CD4-positive, alpha-beta T cell treated with Interferon gamma for 1 hour (primary cell): ENCODE measurements at places on chromosomes 4 and X.

- no peak for DNase-seq
Measured at GRCh38 chr4:71545168-71545567, 206.3 kb downstream of the SLC4A4 start.

GRCh38 chrX:134721766-134722532 lies 63.7 kb upstream of the PLAC1 start:
- no peak for DNase-seq

DNA sequence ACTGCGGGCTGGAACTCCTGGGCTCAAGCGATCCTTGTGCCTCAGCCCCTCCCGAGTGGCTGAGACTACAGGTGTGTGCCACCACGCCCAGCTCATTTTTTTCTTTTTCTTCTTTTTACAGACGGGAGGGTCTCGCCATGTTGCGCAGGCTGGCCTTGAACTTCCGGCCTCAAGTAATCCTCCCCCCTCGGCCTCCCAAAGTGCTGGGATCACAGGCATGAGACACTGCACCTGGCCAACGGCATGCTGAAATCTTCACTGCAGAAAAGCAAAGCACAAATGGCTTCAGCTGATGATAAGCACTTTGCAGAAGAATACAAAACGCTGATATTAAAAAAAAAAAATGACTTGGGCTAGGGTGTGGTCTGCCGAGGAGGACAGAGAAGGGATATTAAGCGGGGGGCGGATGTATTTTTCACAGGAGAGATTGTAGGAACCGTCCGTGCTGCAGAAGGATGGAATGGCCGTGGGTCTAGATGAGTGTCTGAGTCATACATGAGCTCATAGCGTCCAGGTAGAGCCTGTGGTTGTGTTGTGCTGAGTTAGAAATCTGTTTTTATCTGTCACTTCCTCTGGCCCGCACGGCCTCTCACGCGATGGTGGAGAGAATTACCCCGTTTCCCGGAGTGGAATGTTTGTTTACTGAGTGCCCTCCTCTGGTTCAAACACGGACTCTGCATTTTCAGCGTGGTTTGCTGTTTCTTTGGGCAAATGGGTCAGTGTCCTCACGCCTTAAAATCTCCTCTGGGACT lies 8.5 kb upstream of the AKAP17A start:
- DNase-seq: peak; percentile 26

- no peak for DNase-seq
Measured at GRCh38 chr4:130336585-130337217, 1240.7 kb downstream of the C4orf33 start.

DNA sequence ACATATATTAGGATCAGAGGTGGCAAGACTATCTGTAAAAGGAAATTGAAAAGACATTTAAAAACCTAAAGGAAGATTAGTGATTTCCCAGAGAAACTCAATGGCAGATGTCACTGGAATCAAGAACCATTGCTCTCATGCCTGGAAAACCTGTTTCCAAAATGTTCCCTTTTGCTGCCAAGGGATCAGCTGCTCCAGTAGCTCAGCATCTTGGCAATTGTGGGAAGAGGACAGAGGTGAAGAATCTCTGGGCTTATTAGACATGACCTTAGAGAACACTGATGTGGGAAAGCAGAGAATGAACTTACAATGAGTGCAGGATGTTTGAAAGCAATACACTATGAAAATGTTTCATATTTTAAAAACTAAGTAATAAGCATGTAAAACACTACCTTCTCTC lies 98.3 kb downstream of the SHROOM3 start:
- no peak for DNase-seq

GRCh38 chrX:44072631-44073030 lies 99.4 kb upstream of the NDP start:
- DNase-seq: no peak
